Omental fat pad (tissue), 4 donors: ENCODE measurements at places on chromosomes 2 and 18. TPM values are rescaled to one million over a fixed set of nuclear protein-coding genes. Genes with fewer than 3 reads are reported as not detected.

Gene RASGRP3
- total RNA-seq, result 20.8 TPM

Gene FBXO48
- 0.24 TPM for total RNA-seq

Gene PAIP2B
- total RNA-seq, result 2.8 TPM

GRCh38 chr2:119119076-119119785 is 39.3 kb downstream of the C1QL2 start:
- no peak for DNase-seq

GRCh38 chr18:48992791-48993555 is 42.2 kb upstream of the SMAD7 start:
- no peak for DNase-seq

DNA sequence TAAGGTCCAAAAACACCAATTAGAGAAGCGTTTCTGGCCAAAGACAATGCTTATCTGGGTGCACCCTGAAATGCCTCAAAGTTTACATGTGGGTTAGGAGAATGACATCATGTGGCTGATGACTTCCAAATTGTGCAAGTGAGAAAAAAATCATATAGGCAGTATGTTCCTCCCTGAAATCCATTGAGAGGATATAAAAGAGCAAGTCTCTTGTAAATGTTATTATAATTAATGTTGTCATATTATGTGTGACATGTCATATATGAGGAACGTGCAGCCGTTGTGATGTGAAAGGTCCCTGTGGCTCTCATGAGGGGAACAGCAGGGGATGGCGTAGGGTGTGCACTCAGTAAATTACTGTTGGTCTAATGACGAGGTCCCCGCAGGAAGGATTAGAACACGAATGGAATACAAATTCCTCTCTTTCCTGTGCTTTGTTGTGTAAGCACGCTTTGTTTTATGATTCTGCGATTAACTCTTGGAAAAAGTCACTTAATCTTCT is 290.8 kb downstream of the PRKCE start:
- no peak for DNase-seq

DNA sequence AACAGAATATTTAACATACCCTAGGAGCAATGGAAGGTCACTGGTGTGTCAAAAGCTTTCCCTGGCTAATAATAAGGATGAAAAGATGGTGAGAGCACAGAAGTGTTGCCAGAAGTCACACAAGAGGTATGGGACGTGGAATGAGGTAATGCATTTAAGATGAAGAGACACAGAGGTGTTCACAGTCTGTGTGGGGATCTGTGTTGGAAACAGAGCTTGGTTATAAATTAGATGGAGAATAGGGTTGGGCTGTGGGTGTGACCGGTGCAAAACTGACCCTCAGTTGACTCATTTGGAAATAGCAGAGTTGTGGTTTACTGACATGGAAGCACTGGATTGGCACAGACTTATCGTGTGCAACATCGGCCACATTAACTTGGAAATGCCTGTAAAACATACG is 372.5 kb downstream of the SATB2 start:
- no peak for DNase-seq

DNA sequence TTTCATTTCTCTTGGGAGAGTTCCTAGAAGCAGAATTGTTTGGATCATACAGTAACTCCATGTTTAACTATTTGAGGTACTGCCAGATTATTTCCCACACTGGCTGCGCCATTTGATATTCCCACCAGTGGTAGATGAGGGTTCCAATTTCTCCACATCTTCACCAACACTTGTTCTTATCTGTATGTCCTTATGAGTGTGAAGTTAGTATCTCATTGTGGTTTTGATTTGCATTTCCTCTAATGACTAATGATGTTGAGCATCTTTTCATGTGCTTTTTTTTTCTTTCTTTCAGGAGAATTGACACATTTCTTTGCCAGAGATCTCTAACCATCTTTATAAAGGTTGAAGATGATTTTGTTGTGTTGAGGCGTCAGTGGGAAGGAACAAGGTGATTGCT is 4.1 kb upstream of the MGAT5 start:
- DNase-seq, result no peak

- DNase-seq, result no peak
These were observed 192.8 kb upstream of the APCDD1 start for GRCh38 chr18:10261344-10262276.
